K562 (cell line): ENCODE measurements at places on chromosomes 12 and 14.

- no peak for DNase-seq
These were observed 77.7 kb downstream of the PAPOLA start for GRCh38 chr14:96579855-96580254.

DNA sequence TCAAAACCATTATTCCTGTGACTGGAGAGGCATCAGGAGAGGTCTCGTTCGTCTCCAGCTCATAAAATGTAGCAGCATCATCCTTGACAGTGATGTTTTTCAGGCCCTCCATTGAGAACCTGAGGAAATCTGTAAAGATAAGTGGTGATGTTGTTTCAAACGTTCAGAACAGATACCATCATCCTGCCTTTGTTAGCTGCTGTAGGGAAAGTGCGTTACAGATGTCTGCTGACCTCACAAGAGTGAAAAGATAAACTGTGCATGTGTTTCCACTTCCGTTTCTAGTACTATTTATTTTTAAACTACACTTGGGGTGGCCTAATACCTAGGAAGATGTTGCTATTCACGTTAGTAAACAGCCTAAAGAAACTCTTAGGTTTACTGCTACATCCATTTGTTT lies 28.4 kb downstream of the BCL2L14 start:
- DNase-seq = no peak

GRCh38 chr14:76100236-76100635 lies 51.5 kb upstream of the GPATCH2L start:
- DNase-seq = no peak

- no peak for DNase-seq
These were observed 91.0 kb upstream of the MED13L start for GRCh38 chr12:116368196-116369194.

- DNase-seq = no peak
These were observed 69.0 kb downstream of the CPSF2 start for GRCh38 chr14:92190768-92191167.

GRCh38 chr14:100443603-100444002 lies 120.5 kb downstream of the SLC25A47 start:
- no peak for DNase-seq

DNA sequence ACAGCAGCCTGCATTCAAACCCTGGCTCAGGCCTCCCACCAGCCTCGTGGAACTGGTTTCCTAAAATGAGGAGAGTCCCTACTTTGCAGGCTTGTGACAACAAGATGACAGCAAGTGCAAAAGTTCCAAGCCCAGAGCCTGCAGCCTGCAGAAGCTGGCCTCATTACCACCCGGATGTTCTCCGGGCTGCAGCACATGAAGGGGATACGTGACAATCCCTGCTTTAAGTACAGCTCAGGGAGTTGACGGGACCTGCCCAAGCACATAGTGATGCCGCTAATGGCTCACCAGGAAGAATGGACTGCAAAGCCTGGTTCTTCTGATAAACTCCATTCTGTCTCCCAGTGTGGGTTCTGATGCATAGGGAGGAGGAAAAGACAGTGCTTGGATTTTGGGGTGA lies 15.0 kb downstream of the SSH1 start:
- DNase-seq = no peak

DNA sequence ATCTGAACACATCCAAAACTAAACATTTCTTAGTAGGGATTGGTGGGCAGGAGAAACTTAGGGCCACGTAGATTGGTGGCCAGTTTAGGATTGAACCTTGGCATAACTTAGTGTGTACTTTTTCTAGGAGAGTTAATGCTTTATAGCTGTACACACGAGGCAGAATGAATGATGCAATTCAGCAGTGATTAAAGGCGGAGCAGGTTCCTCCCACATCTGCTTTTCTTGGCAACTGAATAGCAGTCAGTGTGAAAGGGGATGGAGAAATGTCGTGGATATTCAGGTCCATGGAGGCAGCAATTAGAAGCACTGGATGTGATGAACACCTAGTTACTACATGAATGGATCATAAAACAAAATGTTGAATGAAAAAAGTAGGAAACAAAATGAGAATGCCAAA lies 493.8 kb downstream of the FUT8 start:
- no peak for DNase-seq
